ENCODE measurements at places on chromosomes 1 and 21.

GRCh38 chr1:51551848-51552296, 32.8 kb upstream of the EPS15 start:
- DNase-seq = no peak

GRCh38 chr1:203818399-203818798, 23.0 kb downstream of the ZBED6 start:
- no peak for DNase-seq

DNA sequence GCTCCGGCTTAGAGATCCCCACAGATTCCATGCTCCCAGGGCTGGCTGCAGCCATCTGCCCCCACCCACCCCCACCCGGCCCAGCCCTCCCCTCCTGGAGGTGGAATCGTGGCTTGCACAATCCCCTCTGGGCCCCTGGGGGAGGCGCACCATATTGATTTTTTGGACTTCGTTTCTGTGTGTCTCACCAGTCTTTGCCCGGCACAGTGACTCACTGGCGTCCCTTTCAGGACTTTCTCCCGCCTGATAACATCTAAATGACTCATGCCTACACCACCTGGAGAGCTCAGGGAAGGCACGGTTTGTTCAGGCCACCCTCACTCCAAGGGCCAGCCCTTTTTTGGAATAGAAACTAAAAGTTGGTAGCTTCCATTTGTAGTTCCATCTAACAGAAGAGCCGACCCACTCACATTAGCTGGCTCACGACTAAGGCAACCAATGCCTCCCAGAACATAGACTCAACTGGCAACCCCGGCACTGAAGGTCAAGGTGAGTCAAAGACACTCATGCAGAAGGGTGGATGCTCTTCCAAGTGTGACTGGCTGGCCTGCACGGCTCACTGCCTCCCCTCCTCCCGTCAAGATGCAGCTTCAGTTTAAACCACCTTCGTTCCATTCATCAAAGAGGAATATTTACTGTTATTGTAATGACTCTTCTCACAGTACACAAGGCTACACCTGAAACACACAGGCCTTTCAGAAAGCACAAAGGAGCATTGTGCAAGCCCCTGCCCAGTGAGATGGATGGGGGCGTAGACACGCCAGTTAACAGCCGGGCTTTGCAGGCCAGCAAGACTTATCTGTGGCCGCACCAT, 18.1 kb upstream of the ETS2 start:
- DNase-seq = no peak

- DNase-seq = no peak
Observed at GRCh38 chr1:3590139-3590763, 21.1 kb downstream of the MEGF6 start.

DNA sequence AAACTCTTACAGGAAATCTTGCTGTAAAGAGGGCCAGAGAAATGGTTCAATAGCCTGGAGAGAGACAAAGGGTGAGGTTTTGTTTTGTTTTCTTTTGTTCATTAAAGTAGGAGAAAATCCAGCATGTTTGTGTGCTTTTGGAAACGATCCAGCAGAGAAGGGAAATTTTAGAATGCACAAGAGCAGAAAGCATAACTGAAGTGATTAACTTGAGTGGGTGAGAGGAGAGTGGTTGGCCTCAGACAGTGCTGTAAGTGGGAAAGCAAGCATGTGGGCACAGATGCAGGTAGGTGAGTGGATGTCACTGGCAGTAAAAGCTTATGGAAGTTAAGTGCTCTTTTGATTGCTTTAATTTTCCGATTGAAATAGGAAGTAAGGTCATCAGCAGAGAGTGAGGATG, 50.2 kb downstream of the EEIG2 start:
- DNase-seq = no peak
